Fibroblast of villous mesenchyme (primary cell): ENCODE measurements at places on chromosomes 2 and 18. TPM values are rescaled to one million over a fixed set of nuclear protein-coding genes. Genes with fewer than 3 reads are reported as not detected.

- no peak for DNase-seq
Measured at GRCh38 chr2:155518094-155518493, 814.4 kb downstream of the NR4A2 start.

GRCh38 chr2:182101263-182101662 lies 115.6 kb downstream of the PPP1R1C start:
- no peak for DNase-seq

DNA sequence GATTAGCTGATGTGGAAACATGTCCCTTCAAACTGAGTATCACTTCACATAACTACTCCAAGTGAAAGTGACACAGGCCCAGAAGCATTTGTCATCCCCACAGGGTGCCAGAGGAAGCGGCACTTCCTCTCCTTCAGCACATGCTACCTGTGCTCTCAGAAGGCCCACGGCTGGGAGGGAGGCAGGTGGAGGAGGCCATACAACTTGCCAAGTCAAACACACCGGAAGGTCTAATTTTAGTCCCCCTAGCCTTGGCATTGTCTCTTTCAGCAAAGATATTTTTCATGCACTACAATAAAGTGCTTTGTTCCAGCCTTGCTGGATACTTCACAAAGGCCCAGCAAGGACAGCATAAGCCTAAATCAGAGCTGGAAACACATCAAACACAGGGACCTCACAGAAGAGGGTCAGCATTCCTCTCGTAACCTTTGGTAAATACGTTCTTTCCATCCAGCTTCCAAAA lies 38.0 kb downstream of the VSNL1 start:
- DNase-seq, result no peak

DNA sequence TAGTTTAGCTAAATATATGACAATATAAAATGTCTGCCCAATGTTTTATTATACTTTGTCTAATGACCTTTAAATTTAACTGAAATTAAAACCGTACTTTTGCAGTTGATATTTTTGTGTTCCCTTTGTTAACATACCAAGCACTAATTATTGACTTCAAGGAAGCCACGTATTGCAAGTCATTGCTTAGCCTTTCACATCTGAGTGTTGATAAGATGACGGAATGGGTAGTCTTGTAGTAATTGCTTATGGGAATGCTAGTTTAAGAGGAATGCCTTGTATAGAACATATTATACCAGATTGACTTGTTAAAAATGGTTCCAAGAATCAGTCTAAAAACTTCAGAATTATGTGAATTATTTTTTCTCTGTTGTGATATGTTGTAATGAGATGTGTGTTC lies 14.0 kb upstream of the ELAC1 start:
- no peak for DNase-seq

The IL37 gene
- total RNA-seq, result 0.32 TPM in 1 of 2 replicates, not detected in the other
